ENCODE measurements at places on chromosomes 7 and 10.

DNA sequence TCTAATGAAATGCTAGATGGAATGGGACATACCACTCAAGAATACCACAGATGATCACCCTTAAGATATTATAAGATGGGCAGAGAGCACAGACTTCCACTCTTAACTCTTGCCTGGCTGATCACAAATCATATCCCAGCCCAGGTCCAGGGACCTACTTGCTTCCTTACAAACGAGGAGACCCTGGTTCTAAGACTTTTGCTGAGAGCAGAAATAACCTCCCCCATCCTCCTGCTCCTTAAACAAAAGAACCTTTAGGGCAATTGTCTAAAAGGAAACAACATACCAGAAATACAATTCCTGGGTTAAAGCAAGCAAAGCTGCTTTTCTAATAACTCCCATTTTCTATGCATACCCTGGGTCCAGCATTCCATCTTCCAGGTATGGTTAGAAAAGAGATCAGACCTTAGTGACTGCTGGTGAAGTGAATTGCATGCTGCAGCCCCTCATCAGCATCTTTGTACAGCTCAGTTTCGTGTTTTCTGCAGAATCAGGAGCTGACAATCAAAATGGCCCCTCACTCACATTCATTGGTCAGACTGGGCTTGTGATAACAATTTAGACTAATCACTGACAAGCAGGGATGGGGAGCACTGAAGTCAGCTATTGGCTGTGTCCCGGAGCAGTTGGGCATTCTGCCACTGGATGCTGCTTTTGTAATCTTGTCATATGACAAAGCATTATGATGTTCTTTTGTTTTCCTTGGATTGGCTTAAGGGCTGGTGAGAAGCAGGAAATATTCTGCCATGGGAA lies 14.6 kb downstream of the IFIT3 start:
- peak; percentile 28 for DNase-seq

- DNase-seq, result no peak
Measured at GRCh38 chr10:114478281-114478680, 74.0 kb upstream of the AFAP1L2 start.

GRCh38 chr7:18123508-18124239 lies 96.0 kb upstream of the PRPS1L1 start:
- DNase-seq, result no peak

- no peak for DNase-seq
Measured at GRCh38 chr7:96921231-96921630, 84.1 kb upstream of the DLX6 start.

- DNase-seq, result no peak
Measured at GRCh38 chr10:85648279-85648754, 718.3 kb downstream of the GRID1 start.

DNA sequence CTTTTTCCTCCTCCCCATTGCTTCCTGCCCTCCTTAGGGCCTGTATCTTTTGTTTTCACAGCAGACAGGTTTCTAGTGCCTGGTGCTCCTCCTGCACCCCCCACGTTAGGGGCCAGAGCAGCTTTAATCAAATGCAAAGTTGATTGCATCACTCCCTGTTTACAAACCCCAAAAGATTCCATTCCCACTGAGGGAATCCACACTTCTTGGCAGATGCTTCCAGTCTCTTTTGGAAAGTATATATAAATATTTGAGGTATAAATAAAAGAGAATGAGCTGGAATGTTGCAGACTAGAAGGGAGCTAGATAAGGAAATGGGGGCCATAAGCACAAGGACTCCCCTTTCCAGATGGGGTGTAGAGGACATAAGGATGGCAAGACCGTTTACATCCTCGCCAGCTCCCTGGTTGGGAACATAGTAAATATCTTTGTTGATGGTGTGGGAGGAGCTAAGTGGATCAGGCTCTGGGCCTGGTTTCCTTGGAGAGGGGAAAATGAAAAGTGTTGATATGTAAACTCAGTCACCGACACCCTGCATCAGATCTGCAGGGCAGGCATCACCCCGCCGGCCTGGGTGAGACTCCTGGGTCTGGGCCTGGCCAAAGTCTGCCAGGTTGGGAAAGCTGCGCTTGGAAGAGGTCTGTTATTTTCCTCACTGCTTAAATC lies 6.2 kb downstream of the RARRES2 start:
- peak; percentile 86 for DNase-seq

DNA sequence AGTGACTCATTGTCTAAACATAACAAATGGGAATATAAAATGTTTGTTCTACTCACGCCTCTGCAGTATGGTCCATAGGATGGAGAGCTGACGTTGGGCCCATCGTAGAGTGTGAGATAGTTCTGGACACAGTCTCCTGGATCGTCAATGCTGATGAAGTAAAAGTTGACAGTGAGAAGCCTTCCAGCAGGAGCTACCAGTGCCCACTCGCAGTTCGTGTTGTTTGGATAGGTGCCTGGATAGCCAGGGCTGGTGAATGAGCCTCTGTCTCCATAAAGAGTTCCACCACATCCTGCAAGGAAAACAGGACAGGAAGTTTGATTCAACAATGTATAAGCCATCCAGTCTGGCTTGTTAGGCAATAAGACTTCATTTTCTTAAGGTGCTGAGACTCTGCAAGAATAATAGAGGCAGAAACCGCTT lies 79.6 kb downstream of the OR13A1 start:
- DNase-seq, result no peak

GRCh38 chr7:151408839-151409666 lies 785 bp downstream of the WDR86 start:
- no peak for DNase-seq

DNA sequence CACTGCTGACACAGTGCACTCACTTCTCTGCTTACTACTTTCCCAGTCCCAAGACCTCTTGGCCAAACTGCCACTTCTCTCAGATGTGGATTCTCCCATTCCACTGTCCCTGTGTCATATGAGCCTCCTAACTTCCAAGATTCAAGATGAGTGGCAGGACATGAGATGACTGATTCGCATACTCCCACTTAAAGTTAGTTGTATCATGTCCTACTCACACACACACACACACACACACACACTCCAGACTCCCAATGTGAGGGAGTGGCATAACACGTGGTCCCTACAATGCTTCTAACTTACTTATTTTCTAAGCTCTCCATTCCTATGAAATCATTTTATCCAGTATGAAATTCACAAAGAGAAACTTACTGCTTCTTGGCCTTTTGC lies 67.0 kb upstream of the CAV2 start:
- no peak for DNase-seq

- DNase-seq, result no peak
Measured at GRCh38 chr10:119466076-119466475, 76.4 kb downstream of the RGS10 start.

GRCh38 chr7:156954941-156955340 lies 5.4 kb downstream of the NOM1 start:
- DNase-seq, result no peak

DNA sequence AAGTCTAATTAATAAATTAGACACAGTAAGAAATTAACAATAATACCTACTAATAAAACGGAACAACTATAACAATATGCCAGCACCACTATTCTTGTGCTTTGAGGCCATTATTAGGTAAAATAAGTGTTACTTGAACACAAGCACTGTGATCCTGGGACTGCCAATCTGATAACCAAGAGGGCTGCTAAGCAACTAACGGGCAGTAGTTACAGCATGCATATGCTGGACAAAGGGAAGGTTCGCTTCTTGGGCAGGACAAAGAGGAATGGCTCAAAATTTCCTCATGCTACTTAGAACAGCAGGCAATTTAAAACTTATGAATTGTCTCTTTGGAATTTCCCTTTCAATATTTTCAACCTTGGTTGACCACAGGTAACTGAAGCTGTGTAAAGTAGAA lies 718.6 kb downstream of the SORCS3 start:
- DNase-seq, result no peak

DNA sequence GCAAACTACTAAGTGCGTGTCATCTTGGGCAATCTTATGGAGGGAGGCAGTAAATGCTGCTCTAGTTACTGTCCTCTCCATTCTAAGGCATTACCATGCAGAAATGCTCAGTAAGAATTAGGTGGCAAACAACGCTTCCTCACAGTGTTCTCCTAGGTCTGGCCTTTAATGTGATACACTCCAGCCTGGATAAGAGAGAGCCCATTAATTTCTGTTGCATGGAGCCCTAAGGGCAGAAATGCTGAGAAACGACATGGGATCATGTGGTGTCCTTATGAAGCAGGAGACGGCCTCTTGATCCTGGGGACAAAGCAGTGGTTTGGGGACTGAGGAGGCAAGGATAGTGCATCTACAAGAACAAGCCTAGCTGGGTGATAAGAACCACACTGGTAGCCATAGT lies 44.0 kb downstream of the SLC25A13 start:
- DNase-seq, result no peak

GRCh38 chr7:15174485-15174884 lies 271.9 kb upstream of the DGKB start:
- DNase-seq, result no peak

DNA sequence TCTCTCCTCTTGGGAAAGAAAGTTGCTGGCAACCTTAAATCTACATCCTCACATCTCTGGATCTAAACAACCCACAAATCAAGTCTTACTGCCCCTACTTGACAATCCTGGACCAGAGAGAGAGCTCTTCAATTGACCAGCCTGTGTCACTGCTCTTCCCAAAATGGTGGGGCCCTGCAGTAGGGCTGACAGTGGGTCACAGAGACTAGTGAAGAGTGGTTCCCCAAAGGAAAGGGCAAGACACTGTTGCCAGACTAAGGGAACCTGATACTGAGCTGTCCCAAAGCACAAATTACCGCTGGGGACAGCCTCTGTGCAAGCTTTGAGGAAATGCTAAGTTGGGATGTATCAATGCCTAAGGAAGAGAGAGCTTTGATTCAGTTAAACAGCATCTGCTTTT lies 4.5 kb upstream of the GPRIN2 start:
- no peak for DNase-seq

DNA sequence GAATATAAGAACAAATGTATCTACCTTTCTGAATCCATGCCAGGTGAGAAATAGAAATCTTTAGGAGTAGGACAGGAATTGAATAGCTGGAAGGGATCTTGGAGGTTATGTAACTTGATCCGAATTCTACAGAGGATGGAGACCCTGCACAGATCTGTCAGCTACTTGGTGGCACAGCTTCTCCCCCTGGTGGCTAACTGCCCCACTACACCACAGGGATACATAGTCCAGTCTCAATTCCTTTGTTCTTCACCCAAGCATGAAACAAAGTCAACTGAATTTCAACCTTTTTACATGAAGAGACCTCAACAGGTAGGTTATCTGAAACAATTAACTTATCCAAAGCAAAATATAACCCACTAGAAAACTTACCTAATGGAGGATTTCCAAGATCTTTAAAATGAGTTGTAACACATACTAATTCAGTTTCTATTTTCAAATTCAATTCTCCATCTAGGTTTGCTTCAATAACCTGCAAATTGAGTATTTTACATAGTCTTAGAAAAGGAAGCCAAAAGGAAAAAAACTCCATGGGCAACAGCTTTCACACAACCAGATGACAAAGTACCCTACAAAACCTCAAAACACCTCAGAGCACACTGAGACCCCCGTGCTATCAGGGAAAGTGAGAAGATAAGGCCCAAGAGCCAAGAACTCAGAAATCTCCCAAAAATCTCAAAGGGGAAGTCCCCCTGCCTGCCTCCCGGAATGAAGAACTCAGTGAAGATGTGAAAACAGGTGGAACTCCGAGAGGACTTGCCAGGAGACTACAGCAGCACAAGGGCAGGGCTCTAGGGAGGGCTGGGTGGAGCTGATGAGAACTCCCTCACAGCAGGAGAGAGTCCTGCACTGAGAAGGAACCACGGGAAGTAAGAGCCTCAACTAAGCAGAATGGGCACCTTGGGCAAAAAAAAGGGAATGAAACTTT lies 10.3 kb downstream of the HUS1 start:
- DNase-seq, result peak; percentile 74

DNA sequence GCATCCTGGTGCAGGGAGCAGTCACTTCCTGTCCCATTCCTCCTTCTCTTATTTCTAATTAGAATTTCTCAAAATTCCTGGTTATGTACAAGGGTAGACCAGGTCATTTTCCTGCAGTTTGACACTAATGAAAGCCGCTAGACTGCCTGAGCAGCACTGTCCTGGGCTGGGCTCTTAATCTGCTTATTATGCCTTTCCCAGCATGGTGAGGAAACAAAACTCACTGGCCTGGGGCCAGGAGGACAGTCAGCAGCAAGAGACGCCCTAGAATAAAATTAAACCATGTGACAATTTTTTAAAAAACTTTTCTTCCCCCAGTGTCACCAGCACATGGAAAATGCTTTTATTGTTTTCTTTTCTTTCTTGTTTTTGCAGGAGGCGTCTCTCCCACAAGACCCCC lies 647.5 kb downstream of the TYW1 start:
- no peak for DNase-seq

DNA sequence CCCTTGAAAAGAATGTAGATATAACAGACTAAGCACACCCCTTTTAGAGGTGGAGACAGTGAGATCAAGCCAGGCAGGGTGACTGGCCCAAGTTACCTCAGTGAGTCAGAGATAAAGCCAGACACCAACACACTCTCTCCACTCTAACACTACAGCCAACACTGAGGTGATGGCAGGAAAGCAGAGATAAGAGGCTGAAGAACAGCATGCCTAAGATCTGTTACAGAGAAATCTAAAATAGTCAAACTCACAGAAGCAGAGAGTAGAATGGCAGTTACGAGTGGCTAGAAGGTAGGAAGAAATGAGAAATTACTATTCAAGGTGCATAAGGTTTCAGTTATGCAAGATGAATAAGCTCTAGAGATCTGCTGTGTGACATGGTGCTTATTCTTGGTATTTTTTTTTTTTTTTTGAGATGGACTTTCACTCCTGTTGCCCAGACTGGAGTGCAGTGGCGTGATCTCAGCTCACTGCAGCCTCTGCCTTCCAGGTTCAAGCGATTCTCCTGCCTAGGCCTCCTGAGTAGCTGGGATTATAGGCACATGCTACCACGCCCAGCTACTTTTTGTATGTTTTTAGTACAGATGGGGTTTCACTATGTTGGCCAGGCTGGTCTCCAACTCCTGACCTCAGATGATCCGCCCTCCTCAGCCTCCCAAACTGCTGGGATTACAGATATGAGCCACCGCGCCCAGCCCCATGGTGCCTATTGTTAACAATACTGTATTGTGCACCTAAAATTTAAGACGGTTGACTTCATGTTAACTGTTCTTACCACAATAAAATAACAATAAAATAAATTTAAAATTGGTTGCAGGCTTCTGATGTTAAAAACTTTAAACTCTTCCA lies 28.7 kb downstream of the ICA1 start:
- DNase-seq, result no peak

- no peak for DNase-seq
Measured at GRCh38 chr7:134589491-134589941, 40.6 kb downstream of the AKR1B15 start.
